ENCODE measurements at places on chromosomes 3 and 15.

GRCh38 chr15:44810237-44810636 lies 73.9 kb downstream of the TRIM69 start:
- ATAC-seq = no peak

- ATAC-seq = no peak
Measured at GRCh38 chr15:90075420-90076289, 26.6 kb downstream of the IDH2 start.

- no peak for ATAC-seq
Measured at GRCh38 chr3:157463816-157464215, 27.2 kb downstream of the PTX3 start.

DNA sequence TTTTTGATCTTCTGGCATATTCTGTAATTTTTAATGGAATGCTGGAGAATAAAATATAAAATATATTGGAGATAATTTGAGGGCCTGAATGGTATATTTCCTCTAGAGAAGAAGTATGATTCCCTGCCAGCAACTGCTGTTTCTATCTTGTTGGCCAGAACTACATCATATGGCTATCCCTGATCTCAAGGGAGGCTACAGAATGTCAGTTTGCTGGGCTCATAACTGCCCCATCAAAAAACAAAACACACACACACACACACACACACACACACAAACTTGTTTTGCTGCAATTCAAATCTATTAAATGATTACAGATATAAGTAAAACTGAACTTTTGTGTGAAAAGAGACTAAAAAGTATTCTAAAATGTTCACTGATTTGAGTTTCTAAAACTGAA lies 51.0 kb downstream of the RASA2 start:
- no peak for ATAC-seq

GRCh38 chr15:48373821-48374451 lies 42.7 kb downstream of the DUT start:
- peak; percentile 91 for ATAC-seq

DNA sequence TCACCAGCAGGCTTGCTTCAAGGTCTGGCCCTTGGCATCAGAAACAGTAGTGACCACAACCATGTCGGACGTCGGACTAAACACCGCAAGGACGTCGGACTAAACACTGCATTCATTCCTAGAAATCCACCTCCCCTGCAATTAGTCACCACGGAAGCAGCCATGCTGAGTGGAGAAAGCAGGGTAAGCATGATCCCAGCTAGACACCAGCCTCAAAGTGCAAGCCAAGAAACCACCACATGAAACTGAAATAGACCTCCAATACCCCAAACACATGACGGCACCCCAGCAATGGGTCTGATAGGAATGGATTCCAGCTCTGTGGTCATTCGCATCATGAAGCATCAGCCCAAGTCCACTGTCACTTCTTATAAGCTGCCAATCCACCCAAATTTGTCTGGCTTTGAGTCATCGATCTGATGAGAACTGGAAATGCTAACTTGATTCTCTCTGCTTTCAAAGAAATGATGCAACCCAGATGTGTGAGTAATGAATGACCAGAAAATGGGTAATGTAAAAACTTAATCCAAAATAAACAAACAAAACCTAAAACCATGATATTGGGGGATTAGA lies 348.3 kb upstream of the TMCO5A start:
- peak; percentile 40 for ATAC-seq

DNA sequence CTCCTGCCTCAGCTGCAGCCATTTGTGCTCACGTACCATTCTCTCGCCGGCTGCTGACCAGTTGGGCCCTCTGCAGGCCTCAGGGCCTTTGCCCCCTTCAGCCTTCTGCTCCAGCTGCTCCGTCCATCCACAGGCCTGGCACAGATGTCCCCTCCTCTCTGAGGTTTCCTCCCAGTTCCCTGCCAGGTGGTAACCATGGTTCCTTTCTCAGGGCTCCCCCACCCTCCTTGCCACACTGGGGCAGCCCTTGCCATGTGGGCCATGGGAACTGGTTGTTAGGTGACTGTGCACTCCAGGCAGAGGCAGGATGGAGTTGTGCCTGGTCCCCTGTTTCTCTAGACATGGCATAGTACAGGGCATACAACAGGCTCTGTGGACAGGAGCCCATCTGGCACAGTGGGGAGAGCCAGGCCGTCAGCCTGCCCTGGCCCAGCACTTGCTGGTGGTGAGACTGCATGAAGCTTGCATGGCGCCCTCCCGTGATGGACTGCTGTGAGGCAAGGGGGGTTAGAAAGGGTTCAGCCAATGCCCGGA lies 148.9 kb downstream of the DNAJB8 start:
- ATAC-seq = peak; percentile 29

DNA sequence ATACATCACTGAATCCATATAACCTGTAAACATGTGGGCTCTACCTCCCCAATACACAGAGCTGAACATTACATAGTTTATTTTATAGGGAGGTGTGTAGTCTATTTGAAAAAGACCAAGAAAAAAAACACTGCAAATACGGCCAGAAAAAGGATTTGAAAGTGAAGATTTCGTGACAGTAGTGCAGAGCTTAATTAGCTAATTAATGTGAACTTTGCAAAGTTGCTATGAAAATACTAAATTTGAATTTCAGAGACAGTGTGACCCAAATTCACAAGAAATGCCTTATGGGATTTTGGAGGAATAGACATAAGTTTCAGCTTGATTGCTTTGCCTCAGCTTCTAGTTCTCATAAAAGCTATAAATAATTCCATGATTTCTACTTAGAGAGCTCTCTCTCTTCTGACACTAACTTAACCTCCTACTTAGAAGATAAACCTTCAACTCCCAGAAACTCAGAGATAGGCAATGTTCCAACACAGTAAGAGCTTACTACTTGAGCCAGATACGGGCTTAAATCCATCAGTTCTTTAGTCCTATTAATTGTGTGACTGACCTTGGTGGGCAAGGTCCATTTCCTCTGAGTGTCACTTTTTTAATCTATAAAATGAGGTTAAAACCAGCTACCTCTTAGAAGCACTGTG lies 87.3 kb upstream of the THBS1 start:
- no peak for ATAC-seq

- ATAC-seq = no peak
Measured at GRCh38 chr3:178263236-178263916, 272.9 kb upstream of the KCNMB2 start.

DNA sequence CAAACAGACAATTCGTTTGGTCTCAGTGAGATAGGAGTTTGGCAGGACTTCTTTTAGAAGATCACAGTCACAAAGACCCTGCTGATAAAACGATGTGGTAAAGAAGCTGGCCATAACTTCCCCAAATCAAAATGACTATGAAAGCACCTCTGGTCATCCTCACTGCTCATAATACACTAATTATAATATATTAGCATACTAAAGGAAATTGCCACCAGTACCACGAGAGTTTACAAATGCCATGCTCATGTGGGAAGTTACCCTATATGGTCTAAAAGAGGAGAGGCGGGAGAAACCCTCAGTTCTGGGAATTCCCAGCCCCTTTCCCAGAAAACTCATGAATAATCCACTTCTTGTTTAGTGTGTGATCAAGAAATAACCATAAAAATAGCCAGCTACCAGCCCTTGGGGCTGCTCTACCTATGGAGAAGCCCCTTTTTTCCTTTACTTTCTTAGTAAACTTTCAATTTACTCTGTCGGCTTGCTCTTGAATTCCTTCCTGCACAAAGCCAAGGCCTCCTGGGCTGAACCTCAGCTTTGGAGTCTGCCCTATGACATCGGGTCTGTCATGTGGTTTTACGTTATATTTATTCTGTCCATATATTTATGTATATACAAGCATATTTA lies 115.8 kb upstream of the IGSF10 start:
- no peak for ATAC-seq

- no peak for ATAC-seq
Measured at GRCh38 chr3:127339928-127340861, 52.3 kb upstream of the PRR20G start.

DNA sequence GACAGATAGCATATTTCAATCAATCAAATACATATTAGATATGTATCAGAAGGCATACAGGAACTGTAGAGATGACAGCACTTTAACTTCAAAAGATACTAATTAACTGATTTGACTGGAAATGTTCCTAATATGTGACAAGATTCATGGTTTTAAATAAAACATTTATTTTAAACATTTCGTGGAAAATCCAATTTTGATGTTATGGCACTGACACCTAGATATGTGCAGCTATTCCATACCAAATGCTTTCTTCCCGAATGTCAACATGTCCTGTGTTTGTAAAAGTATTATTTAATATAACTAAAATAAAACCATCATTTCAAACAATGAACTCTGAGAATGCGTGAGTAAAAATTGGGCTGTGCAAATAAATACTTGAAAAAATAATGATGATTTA lies 1209.3 kb downstream of the NSUN3 start:
- no peak for ATAC-seq

GRCh38 chr3:31613177-31613576 lies 80.5 kb downstream of the STT3B start:
- no peak for ATAC-seq

DNA sequence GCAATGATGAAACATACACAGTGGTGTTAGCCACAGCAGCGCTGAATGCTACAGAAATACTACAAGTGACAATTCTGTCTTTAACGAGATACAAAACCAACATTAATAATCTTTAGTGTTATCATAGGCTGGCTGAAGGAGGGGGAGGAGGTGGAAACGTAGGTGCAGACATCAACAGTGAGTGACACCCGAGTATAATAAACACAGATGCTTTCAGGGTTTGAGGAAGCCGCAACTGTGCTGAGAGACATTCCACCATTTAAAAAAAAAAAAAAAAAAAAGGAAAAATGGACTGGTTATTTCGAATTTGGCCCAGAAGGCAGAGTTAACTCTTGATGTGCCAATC lies 4.3 kb upstream of the IGDCC3 start:
- ATAC-seq = no peak

- ATAC-seq = peak; percentile 76
Measured at GRCh38 chr15:77335298-77335697, 84.6 kb downstream of the PEAK1 start.

DNA sequence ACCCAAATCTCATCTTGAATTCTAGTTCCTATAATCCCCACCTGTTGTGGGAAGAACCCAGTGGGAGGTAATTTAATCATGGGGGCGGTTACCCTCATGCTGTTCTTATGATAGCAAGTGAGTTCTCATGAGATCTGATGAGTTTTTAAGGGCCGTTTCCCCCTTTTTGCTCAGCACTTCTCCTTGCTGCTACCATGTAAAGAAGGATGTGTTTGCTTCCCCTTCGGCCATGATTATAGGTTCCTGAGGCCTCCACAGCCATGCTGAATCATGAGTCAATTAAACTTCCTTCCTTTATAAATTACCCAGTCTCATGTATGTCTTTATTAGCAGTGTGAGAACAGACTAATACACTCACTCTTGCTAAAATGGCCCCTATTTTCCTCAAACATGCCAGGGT lies 374.7 kb downstream of the TUSC7 start:
- no peak for ATAC-seq

DNA sequence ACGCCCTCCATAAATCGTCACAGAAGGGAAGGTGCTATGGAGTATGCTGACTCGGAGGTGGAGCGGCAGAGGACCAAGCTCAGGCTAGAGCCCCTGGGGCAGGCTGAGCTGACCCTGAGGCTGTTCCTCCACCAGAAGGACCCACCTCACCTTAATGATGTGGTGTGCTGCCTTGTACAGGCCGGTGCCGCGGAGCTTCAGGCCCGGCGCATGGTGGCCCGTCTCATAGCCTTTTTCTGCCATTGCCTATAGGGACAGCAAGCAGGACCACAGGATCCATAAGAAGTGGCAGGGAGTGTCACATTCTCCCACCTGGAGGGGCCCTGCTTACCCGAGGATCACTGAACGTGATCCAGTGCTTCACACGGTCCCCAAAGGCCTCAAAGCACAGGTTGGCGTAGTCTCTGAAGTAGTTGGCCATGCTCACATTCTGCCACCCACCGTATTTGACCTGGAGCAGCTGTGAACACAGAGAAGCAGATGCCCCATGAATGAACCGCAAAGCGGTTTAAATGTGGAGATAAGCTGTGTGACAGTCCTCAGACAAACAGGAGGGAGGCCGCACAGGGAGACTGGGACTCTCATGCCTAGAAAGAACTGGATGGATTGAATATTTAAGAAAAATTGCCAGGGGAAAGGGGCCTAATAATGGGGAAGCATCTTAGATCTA lies 4.8 kb downstream of the LCTL start:
- ATAC-seq = no peak

- no peak for ATAC-seq
Measured at GRCh38 chr15:58762731-58763130, 8.4 kb upstream of the MINDY2 start.
